Breast epithelium (tissue), 4 donors: ENCODE measurements at places on chromosomes 1 and 21.
A peak's percentile ranks its signal among the peaks of the same experiment; 100 is the strongest.

DNA sequence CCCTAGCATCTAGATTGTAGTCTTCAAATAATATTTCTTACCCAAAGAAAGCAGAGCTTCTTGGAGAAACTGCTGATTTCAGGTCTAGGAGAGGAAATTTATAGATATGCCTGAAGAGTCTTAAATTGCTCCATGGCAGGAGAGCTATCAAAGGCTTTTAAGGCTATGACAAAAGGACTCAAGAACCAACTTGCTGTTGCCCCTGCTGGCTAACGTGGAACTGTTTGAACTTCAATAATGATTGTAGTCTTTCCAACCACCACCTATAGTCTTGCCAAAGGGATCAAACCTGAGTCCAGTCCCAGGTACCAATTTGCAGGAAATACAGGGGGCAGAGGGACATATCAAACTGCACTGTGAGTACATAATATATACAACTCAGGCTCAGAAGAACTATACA lies 336.2 kb upstream of the ESRRG start:
- no peaks in the 10 kb centered on the region for H3K27me3 ChIP-seq
- H3K27ac ChIP-seq = no peak overlapping the region
- no peak overlapping the region for H3K4me3 ChIP-seq
- no peaks in the 10 kb centered on the region for H3K36me3 ChIP-seq
- H3K4me1 ChIP-seq = no peaks in the 10 kb centered on the region

DNA sequence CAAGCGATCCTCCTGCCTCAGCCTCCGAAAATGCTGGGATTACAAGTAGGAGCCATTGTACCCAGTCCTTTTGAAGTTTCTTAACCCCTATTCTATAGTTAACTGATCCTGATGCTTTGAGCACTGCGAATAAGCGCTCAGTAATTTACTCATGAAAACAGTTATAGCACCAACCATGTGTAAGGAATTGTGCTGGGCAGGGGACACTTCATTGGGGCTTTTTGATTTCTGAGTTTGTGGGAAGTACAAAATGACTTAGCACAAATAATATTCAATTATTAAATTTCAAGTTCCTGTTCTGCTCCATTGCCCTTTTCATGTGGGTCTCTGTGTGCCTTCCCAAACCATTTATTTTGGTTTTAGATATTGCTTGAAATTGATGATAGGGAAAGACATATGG lies 6.2 kb upstream of the HIPK1 start:
- H3K27ac ChIP-seq = no peak overlapping the region
- no peaks in the 10 kb centered on the region for H3K27me3 ChIP-seq
- no peaks in the 10 kb centered on the region for H3K4me1 ChIP-seq
- no peak overlapping the region for H3K4me3 ChIP-seq

- H3K4me3 ChIP-seq = no peak overlapping the region
- peak; percentile 42 for DNase-seq
- no peak overlapping the region for H3K27ac ChIP-seq
- no peaks in the 10 kb centered on the region for H3K4me1 ChIP-seq
Measured at GRCh38 chr1:115052454-115053083, 22.9 kb downstream of the TSHB start.

DNA sequence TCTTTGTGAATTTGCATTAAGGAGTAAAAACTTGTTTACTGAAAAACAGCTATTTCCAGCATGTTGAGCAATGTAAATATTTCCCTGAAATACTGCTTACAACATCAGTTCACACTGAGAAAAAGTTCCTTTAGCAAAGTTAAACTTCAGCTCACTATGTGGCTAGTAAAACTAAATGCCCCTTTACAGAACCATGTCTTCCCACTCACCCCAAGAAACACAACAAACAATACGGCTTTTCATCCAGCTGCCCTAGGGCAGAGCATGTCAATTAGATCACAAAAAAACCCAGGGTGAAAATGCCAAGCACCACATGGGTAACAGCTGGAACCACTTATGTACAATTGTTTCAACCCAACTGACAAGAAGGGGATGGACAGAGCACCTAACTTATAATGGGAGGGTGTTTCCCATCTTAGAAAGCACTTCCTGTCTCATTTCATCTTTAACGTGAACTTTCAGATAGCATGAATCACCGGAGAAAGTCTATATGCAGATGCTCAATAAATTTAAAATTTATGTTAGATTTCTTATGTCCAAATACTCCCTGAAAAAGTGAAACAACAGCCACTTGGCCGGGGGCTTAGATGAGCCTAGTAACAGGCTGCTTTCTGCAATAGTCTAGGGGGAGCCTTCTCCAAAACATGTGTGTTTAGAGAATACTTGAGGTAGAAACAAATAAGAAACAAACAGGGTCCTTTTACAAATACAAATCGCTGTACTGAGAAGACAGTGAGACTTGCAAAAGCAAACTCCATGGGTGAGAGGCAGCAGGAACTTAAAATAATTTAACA lies 6.6 kb downstream of the NID1 start:
- no peaks in the 10 kb centered on the region for H3K4me1 ChIP-seq
- H3K27ac ChIP-seq = peak overlapping the region; percentile 70
- no peaks in the 10 kb centered on the region for H3K36me3 ChIP-seq
- H3K4me3 ChIP-seq = peak overlapping the region; percentile 25

DNA sequence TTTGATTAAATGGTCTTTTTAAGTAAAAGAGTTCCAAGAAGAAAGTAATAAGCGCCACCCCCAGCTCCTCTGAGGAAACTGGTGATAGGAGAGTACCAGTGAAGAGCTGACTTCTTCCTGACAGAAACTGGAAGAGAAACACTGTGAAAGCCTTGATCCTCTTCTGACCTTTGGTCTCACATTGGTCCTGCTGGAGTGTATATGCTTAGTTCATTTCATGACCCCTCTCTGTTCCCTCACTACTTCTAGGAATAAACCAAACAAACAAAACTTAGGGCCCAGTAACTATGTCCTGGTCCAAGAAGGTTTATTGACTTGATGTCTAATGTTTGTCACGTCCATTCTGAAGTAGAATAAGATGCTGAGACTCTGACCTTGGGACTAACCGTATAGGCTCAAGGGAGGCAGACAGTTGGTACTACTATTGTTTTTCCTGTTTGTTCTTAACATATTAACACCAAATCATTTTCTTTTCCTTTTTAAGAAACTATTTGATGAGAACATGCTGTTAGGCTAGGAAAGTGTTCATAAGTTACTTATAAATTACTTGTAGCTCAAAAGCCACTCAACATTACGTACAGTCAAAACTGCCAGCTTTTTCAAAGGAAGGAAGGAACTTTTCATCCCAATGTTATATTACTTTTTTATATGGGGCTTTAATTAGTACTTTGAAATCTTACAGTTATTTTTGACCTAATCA lies 57.9 kb downstream of the MIER1 start:
- DNase-seq = no peak
- no peak overlapping the region for H3K27ac ChIP-seq
- peaks cover 5% of the 10 kb centered on the region for H3K36me3 ChIP-seq
- no peaks in the 10 kb centered on the region for H3K4me1 ChIP-seq
- H3K4me3 ChIP-seq = no peak overlapping the region

DNA sequence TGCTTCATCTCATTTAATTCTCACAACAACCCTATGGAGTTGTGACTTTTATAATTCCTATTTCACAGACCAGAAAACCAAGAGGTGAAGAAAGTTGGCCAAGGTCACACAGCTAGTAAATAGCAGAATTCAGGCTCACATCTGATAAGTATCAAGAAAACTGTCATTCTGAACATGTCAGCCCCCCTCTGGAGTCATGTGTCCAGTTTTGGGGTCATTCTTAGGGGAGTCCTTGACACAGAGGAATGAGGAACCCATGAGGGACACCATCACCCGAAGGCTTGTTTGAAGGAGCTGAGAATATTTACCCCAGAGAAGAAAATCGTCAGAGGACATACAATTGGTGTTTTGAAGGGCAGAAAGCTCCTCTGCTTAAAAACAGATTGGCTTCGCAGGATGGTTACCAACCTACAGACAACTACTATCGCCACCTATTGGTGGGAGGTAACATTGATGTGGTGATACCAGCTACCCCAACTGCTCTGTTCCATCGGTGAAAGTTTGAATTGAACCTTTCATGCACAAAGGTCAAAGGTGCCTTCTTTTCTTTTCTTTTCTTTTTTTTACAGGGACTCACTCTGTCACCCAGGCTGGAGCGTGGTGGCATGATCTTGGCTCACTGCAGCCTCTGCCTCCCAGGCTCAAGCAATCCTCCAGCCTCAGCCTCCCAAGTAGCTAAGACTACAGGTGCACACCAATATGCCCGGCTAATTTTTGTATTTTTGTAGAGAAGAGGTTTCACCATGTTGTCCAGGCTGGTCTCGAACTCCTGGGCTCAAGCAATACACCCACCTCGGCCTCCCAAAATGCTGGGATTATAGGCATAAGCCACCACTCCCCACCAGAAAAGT lies 31.3 kb downstream of the NCMAP start:
- H3K4me3 ChIP-seq = no peak overlapping the region
- DNase-seq = peak; percentile 37
- H3K4me1 ChIP-seq = no peaks in the 10 kb centered on the region
- no peaks in the 10 kb centered on the region for H3K27me3 ChIP-seq
- H3K36me3 ChIP-seq = no peaks in the 10 kb centered on the region
- H3K27ac ChIP-seq = no peak overlapping the region

- H3K27me3 ChIP-seq = no peaks in the 10 kb centered on the region
- no peak overlapping the region for H3K4me3 ChIP-seq
- no peaks in the 10 kb centered on the region for H3K36me3 ChIP-seq
Measured at GRCh38 chr1:85121744-85122143, 73.4 kb upstream of the MCOLN3 start.

- H3K27ac ChIP-seq = no peak overlapping the region
Measured at GRCh38 chr21:15993951-15994350, 264.2 kb downstream of the USP25 start.

- H3K4me1 ChIP-seq = no peaks in the 10 kb centered on the region
- no peaks in the 10 kb centered on the region for H3K27me3 ChIP-seq
- peak overlapping the region; percentile 88 for H3K4me3 ChIP-seq
- H3K36me3 ChIP-seq = no peaks in the 10 kb centered on the region
Measured at GRCh38 chr21:34885626-34886239, 163.4 kb downstream of the RUNX1 start.

DNA sequence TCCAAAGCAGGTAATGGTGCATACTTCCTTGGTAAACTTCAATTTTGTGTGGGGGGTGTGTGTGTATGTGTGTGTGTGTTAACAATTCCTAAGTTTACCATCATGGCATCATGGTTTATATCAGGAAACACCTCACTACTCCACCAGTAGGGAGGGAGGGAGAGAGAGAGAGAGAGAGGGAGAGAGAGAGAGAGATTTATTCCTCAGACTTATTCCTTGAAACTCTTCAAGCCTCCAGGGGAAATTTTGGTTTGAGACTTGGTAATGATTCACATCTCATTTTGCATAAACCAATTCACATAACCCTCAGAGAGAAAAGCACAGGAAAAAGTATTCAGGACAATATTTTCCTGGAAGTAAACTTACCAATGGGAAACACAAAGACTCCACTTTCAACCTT lies 115.0 kb downstream of the TTLL7 start:
- no peak overlapping the region for H3K27ac ChIP-seq
- H3K36me3 ChIP-seq = no peaks in the 10 kb centered on the region

DNA sequence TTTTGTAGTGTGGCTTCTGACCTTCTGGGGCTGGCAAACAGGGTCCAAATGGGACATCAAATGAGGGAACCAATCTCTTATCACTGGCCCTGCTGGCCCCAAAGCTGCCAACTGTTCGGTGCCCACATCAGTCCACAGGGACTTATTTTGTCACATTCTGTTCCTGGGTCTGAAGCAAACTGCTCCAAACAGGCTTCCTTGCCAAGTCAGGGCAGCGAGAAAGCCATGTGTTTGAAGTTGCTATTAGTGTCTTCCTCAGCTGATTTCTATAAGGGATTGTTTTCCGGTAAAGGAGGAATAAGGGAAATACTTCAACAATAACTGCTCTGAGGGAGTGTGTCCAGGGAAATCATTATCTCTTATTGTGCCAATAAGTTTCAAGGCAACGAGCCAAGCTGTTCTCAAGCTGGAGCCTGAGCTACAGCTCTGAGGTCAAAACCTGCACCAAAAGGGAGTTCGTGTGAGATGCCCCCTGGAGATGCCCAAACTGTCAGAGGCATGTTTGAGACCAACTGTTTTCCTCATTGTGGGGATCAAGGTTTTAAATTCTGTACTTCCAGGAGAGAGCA lies 381.4 kb upstream of the PROX1 start:
- no peaks in the 10 kb centered on the region for H3K4me1 ChIP-seq

GRCh38 chr1:14061722-14062121 lies 361.7 kb downstream of the PRDM2 start:
- no peaks in the 10 kb centered on the region for H3K27me3 ChIP-seq
- H3K36me3 ChIP-seq = no peaks in the 10 kb centered on the region
- DNase-seq = no peak
- no peak overlapping the region for H3K4me3 ChIP-seq
- no peak overlapping the region for H3K27ac ChIP-seq

DNA sequence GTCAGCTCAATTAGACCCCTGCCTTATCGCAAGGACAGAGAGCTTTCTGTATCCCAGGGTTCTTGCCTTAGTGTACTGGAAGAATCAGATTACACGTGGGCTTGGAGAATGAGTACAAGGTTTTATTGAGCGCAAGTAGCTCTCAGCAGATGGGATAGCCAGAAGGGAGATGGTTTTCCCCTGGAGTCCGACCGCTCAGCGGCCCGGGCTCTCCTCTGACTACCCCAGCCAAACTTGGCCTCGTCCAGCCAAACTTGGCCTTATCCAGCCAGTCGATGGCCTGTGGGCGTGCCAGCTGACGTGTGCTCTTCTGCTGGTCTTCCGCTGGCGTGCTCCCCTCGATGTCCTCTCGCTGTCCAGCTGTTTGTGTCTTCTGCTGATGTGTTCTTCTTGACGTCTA lies 136.9 kb downstream of the SYT14 start:
- no peaks in the 10 kb centered on the region for H3K27me3 ChIP-seq
- H3K4me3 ChIP-seq = no peak overlapping the region
- no peak for DNase-seq
- no peak overlapping the region for H3K27ac ChIP-seq
- no peaks in the 10 kb centered on the region for H3K4me1 ChIP-seq
- H3K36me3 ChIP-seq = no peaks in the 10 kb centered on the region

DNA sequence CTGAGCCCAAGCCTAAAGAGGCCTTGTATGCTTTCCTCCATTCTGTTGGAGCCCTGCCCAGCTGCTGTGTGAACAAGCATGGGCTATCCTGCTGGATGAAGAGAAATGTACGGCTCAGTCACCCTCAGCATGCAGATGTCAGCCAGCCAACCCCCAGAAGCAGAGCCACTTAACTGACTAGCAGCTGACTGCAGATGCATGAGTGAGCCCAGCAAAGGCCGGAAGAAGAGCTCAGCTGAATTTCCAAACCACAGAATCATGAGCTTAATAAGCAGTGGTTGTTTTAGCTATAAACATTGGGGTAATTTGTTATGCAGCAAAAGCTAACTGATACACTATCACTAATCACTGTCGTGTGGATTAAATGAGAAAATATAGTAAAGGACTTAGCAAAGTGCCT lies 39.0 kb downstream of the FOXO6 start:
- no peak overlapping the region for H3K4me3 ChIP-seq
- H3K36me3 ChIP-seq = no peaks in the 10 kb centered on the region
- H3K4me1 ChIP-seq = no peaks in the 10 kb centered on the region
- no peak for DNase-seq
- no peaks in the 10 kb centered on the region for H3K27me3 ChIP-seq
- H3K27ac ChIP-seq = no peak overlapping the region
